ENCODE measurements at places on chromosomes 4 and X.

DNA sequence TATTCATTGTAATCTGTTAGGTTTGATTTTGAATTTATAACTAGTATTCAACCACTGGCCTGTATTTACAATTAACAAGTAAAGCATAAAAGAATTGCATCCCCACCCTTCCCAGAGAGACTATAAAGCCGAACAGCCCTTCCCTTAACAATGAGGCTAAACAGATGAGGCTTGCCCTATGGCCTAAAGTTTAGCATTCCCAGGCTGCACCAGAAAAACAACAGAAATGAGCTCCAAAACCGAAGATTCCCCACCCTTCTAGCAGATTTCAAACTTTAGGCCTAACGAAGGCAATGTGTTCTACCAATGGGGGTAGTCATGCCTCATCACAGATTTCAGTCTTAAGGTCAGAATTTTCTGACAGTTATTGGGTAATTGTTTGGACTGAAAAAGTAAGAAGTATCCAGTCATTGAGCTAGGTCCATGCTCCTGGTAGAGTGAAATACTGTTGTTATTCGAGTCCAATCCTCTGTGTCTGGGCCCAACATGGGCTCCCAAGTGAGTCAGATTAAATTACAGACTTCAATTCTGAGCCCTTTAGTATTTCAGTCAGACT, 197.6 kb downstream of the ANTXR2 start:
- no peak for DNase-seq

DNA sequence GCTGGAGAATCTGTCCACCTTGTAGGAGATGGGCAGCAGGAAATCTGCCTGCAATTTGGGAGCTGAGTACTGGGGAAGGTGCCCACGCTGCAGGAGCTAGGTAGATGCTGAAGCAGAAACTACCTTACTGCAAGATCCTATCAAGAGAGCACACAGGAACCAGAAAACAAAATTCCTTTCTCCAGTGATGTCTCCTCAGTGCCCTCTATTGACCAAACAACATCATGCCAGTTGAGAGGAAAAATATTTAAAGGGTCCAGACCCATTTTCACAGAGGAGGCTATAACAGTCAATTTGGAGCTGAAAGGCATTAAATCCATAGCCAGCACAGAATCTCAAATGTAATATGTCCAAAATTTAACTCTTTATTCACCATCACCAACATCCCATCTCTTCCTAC, 406.8 kb downstream of the SLITRK2 start:
- no peak for DNase-seq

- DNase-seq, result no peak
Measured at GRCh38 chr4:147307896-147308674, 172.8 kb upstream of the EDNRA start.

DNA sequence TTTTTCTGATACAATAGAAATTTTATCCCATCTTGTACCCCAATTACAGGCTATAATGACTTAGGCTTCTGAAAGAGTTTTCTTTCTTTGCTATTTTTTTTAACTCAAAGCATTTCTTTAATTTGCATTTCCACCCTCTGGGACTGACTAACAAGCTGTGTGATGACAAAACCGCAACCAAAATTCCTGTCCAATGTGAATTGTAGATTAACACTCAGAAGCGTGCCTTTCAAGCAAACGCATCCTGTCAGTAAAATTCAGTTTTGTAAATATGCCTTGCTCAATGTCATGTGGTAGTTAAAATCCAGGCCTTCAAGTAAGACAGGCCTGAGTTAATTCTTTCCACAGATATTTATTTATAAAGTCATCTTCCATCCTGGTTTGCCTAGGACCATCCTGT, 50.3 kb downstream of the STK32B start:
- no peak for DNase-seq

DNA sequence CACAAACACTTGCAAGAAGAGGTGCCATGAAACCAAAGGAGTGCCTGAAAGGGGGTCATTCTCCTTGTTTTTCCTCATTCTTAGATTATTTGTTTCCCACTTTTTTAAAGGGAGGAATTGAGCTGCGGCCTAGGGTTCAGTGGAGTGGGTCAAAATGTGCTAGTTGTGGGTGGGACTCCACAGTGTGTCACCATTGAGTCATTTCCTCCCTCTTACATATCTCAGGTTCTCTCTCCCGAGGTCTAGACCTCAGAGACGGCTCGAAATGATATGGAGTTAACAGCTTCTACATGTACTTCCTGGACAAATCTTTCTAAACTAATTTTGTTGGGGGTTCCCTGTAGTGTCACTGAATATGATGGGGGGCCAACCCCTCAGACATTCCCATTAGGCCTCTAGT, 328.4 kb upstream of the SPANXN1 start:
- no peak for DNase-seq

- DNase-seq, result no peak
Measured at GRCh38 chr4:72325215-72325614, 243.8 kb downstream of the ADAMTS3 start.

GRCh38 chr4:140291259-140291658, 82.2 kb upstream of the SCOC start:
- no peak for DNase-seq

DNA sequence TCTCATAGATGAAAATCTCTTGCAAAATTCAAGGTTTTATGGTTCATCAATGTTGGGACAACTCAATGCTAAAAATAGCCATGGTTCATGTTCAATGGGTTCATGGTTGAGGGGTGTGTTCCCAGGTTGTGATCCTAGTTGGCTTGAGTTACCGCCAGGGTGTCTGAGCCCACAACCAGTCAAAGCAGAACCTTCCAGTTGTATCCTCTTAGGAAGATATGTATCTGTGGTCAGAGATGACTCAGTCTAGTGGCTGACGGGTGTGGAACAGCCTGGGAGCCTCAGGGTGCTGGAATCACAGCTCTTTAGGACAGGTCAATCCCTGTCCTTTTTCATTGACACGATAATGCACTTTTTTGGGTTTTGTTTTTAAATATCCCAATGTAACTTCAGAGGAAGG, 192.3 kb upstream of the NR3C2 start:
- peak; percentile 46 for DNase-seq

GRCh38 chrX:48021026-48021900, 14.5 kb downstream of the SPACA5 start:
- peak; percentile 71 for DNase-seq

DNA sequence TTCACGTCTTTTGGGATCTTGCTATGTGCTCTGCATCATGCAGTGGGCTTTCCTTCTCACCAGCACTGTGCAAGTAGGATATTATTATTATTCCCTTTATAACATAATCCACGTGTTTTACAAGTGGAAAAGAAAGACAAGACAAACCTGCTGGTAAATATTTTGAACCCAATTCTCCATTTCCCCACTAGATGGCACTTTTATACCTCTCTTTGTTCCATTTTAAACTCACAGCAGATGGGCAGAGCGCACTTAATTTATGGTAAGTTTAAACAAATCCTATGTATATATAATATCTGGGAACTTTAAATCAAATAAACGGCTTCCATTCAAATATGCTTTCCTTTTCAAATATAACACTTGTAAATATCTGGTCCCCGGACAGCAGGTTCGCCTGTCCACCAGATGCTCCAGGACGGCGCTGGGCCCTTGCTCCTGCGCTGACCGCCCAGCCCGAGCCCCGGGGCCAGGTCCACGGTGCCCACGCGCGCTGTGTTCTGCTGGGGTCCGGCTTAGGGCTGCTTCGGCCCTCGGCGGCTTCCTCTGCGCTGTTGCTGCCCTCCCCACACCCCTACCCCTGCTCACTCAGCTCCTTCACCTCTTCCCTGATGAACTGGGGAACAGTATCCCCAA, 31.1 kb downstream of the F11 start:
- DNase-seq, result peak; percentile 70

DNA sequence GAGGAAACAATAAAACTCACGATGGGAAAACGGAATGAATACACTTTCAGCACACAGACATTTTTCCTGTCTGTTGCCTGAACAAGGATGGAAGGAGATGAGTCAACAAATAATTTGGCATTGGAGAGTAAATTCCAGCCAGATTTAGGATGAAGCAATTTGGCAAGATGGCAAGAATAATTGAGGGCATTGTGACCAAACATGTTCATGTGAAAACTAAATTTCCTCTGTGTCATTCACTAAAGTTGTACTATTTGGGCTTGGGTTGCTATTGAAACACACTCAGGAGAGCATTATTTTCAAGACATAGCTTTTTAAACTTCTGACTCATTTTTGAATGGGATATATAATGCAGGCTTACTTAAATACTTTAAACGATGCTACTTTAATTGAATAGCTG, 1614.4 kb downstream of the PCDH19 start:
- DNase-seq, result no peak

GRCh38 chr4:108313546-108314339, 145.0 kb upstream of the LEF1 start:
- DNase-seq, result no peak

DNA sequence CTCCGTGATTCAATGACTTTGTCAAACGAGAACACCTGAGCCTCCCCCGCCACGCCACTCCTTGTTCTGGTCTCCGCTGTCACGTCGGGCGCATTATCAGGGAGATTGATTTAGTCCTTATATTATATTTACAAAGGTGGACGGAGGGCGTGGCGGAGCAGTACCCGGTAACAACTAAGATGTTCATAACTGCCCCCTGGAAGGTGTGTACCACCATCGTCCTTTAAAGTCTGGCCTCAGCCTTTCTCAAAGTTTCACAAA, 284.2 kb downstream of the PACRGL start:
- no peak for DNase-seq

GRCh38 chr4:3251691-3252479, 2.9 kb downstream of the MSANTD1 start:
- no peak for DNase-seq

DNA sequence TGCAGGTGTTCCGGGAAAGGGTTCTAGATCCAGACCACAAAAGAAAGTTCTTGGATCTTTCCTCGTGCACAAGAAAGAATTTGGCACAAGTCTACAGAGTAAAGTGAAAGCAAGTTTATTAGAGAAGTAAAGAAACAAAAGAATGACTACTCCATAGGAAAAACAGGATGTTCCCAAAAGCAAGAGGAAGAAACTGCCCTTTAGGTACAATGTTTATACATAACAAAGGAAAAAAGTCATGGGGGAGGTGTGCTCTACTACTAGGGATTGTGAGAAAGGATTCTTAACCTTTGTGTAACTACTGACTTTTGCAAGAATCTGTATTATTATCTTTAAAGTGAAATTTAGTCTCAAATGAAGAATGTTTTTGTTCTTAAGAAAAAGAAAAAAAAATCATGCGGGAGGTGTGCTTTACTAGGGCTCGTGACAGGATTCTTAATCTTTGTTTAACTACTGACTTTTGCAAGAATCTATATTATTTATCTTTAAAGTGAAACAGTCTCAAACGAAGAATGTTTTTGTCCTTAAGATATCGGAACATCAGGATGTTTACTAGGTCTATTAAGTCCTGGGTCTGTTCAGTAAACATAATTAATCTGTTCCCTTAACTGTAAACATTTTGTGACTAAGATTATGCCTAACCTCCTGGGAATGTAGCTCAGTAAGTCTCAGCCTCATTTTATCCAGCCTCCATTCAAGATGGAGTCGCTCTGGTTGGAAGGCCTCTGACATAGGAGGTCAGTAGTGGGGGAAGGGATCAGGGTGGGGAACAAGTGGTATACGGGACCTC, 110.4 kb upstream of the BEND4 start:
- DNase-seq, result no peak

DNA sequence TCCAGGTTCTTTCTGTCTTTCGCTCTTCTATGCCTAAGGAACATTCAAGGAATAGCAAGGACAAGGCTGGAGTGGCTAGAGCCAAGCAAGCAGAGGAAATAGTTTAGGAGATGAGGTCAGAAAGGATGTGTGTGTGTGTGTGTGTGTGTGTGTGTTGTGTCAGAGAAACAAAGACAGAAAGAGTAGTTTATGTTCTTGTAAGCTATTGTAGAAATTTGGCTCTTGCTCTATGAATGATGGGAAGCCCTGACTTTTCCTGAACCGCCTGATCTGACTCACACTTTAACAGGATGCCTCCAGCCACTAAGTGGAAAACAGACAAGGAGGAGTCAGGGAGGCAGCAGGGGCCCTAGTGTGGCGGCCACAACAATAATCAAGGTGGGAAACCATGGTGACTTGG, 39.7 kb downstream of the LGI2 start:
- peak; percentile 46 for DNase-seq

DNA sequence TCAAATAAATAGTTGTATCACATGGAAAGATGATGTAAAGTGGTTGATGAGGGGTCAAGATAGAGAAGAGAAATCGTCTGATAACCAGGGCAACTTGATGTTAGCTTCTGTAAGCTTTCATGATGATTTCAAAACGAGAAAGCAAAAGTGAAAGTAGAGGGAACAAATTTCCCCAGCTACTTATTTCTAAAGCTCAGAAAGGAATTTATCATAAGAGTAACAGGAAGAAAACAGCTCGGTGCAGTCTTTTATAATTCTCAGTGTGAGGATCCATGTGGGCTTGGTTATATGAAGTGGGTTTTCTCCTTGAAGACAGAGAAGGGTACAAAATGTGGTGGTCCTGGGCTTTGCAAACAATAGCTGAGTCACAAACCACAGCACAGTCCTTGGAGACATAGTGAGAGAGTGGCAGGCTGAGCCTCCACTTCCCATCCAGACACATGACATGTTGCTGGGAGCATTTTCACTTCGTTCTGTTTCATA, 32.1 kb upstream of the GLRA2 start:
- DNase-seq, result no peak

- no peak for DNase-seq
Measured at GRCh38 chrX:128884430-128884829, 638.9 kb downstream of the SMARCA1 start.

DNA sequence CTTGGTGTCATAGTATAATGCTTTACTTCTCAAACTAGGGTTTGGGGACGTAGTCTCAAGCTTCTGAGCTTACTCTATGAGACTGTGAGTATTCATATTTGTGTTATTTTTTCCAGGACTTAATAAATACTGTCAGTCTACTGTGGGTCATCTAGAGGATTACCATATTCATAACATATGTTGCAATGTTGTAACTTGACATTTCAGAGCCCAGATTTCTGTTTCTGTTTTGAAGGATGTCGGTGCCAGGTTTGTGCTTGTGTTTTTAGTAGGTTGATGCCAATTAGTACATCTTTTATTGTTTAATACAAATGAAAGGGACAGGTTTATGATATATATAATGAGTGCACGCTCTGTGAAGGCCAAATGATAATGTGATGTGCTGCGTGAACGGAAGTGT, 69.6 kb downstream of the SPANXN4 start:
- no peak for DNase-seq
